ENCODE measurements at places on chromosomes 7 and 10.

- no peak for DNase-seq
Measured at GRCh38 chr10:36021096-36021495, 379.0 kb upstream of the FZD8 start.

DNA sequence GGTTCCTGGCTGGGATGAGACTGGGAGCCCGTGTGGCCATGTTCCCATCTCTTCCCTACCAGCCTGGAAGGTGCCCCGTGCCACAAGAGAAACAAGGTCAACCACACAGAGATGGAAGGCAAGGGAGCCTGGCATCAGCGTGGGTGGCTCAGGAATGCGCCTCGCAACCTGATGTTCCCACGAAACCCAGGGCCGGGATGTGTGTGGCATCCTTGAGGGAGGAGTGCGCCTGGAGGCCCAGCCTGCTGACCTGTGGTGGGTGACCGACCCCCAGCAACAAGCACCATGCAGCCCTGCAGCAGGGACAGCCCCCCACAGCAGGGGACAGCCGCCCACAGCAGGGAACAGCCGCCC is 267.2 kb downstream of the ELFN1 start:
- DNase-seq, result no peak

- DNase-seq, result no peak
Measured at GRCh38 chr7:30846378-30846777, 65.3 kb upstream of the AQP1 start.

DNA sequence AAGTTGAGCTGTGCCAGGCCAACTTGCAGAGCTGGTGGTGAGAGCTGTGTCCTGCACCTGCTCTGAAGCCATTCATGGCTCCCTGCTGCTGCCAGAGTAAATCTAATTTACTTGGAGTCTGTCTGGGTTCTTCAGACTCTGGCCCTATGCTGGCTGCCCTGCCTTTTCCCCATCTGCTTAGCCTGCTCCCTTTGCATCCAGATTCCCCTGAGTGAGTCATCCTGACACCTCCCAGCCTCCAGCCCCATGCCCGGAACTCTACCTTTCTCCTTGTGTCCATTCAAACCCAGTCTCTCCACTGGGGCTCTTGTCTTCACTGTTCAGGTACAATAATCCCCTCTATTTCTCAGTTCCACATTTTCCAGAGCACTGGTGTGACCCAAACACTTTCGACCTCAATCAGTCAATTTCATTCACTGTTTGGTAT is 434.4 kb upstream of the ZMIZ1 start:
- no peak for DNase-seq

Measured in coronary artery (tissue), 2 donors.